ENCODE measurements at places on chromosomes 7 and 10.
A peak's percentile ranks its signal among the peaks of the same experiment; 100 is the strongest.

- no peak for DNase-seq
Observed at GRCh38 chr10:1738950-1739349, 1.6 kb upstream of the ADARB2 start.

- no peak for DNase-seq
Observed at GRCh38 chr7:28362182-28362581, 50.1 kb upstream of the CREB5 start.

DNA sequence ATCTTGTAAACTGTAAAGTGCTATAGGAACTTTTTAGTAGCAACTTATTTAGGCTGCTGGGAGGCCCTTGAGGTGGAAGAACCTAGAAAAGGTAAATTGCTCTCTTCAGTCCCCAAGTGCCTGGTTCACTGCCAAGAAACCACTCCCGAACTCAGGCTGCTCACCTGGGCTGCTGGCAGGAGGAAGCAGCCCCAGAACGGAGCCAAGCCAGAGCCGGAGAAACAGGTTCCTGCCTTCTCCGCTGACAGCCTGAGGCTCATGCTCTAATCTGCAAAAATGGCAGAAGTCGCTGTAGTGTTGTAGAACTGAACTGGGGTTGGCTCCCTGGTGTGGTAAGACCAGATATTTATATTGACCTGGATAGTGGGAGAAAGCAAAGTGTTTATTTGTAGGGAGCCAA is 136.0 kb downstream of the CUL2 start:
- no peak for DNase-seq

- no peak for DNase-seq
Observed at GRCh38 chr10:121615435-121615793, 17.2 kb upstream of the FGFR2 start.

DNA sequence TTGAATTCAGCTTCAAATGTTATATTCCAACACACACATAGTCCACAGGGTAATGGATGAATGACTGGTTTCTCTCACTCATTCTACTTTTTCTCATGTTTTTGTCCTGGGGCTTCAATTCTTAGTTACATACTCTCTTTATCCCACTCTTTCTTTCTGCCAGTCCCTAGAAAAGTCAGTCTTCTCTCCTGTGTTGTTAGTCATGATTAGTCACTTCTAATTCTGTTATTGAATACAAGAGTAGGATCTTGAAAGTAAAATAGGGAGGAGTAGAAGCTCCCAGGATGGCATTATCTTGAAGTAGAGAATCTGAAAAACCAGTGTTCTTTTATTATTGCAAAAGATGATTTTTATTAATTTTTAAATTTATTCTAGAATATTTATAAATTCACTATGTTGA is 45.5 kb upstream of the CALCR start:
- DNase-seq = no peak

GRCh38 chr7:5677538-5678294 is 103.7 kb downstream of the RNF216 start:
- peak; percentile 77 for DNase-seq

DNA sequence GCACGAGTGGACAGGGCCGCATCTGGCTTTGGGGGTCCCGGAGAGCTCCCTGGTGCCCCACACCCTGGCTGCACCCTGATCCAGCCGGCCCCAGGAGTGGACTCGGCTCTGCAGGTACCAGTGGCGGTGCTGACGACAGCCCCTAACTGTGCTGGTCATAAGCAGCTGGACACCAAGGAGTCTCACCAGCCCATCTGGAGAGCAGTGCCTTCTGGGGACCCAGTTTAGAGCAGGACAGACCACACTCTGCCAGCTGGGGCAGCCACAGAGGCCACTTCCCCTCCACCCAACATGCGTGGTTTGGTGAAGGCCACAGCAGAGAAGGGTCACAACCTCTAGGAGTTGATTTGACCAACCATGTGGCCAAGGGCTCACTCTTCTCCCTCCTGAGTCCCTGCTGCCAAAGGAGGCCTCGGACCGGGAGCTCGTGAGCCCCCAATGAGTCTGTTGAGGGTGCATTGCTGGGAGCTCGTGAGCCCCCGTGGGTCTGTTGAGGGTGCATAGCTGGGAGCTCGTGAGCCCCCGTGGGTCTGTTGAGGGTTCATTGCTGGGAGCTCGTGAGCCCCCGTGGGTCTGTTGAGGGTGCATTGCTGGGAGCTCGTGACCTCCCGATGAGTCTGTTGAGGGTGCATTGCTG is 16.0 kb upstream of the INPP5A start:
- DNase-seq = no peak

GRCh38 chr10:127447197-127447596 is 101.9 kb upstream of the NPS start:
- no peak for DNase-seq

GRCh38 chr10:30529373-30529998 is 95.5 kb downstream of the MAP3K8 start:
- peak; percentile 95 for DNase-seq

- no peak for DNase-seq
Observed at GRCh38 chr10:79277579-79278269, 69.5 kb upstream of the PPIF start.

DNA sequence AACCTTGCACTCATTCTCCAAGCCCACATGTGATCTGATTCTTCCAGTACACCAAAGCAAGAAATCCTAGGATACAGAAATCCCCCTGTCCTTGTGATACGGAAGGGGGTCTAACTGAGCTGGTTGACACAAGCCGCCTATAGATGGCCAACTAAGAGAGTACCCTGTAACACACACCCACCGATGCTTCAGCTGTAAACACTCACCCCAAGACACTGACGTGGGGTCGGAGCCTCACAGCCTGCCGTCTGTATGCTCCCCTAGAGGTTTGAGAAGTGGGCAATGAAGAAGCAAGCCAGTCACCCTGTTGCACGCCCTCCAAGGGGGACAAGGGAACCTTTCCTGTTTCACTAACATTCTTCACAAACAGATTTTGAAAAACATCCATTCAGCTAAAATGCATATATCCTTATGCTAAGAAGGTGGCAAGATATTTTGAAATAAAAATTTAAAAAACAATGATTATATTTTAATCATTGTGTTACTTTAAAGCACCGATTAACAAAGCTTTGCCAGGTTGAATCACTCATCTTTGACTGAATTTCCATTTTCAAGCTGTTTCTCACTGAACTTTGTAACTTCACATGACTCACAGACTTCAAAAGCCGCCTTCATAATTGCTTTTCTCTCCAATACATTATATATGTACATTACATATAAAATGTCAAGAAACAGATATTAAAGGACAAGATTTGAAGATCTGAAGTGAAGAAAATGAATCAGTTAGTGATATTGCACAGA is 329.3 kb downstream of the ARL4A start:
- no peak for DNase-seq

- no peak for DNase-seq
Observed at GRCh38 chr10:110661292-110661691, 17.2 kb downstream of the RBM20 start.

GRCh38 chr7:140008755-140009610 is 53.8 kb downstream of the PARP12 start:
- no peak for DNase-seq

DNA sequence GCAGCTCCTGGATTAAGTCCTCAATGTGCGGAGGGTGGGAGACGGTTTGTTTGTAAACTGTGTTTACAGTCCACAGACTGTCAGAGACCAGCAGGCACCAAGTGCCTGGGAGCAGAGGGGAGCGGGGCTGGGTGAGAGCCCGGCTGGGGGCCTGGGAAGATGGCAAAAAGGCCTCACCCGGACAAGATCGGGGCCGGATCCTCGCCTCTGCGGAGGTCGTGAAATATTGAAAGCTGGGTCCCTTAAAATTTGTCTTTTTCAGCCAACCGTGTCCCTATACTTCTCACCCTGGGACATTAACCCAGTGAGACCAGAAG is 2.8 kb downstream of the MMP21 start:
- no peak for DNase-seq

GRCh38 chr7:138992052-138992531 is 10.9 kb upstream of the KIAA1549 start:
- no peak for DNase-seq

- no peak for DNase-seq
Observed at GRCh38 chr7:116553168-116553964, 28.5 kb downstream of the CAV1 start.

- no peak for DNase-seq
Observed at GRCh38 chr10:58570307-58570723, 57.6 kb downstream of the BICC1 start.
